AG04450 (cell line): ENCODE measurements at places on chromosomes 1 and 21.

GRCh38 chr1:5908461-5909375 is 83.5 kb downstream of the NPHP4 start:
- DNase-seq: no peak

DNA sequence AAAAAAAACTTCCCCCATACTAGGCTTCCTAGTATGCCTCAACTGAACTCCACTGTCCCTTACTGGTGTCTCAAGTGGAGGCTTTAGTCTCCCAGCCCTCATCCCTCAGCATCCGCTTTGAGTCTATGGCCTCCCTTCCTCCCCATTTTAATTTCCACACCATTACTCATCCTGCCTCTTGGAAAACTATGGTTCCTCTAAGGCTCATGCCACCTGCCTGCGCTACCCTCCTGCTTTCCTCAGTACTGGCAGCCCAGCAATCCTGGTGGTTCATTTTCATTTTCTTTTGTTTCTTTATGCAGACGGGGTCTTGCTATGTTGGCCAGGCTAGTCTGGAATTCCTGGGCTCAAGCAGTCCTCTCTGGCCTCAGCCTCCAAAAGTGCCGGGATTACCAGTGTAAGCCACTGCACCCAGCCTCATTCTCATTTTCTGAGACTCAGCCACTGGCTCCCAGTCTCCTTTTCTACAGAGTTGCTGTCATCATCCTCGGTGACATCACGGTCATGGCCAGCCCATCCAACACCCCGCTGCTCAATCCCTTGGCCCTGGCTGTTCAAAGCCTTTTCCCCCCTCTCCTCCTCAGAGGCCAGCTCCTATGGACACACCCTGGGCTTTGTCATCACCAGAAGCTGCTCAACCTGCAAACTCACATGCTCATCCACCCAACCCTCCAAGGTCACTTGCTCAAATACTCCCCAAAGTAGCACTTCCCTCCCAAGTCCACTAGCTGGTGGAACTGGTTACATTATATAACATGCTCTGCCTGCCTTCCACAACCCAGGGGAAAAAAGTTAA is 2.3 kb upstream of the PMVK start:
- DNase-seq: no peak

DNA sequence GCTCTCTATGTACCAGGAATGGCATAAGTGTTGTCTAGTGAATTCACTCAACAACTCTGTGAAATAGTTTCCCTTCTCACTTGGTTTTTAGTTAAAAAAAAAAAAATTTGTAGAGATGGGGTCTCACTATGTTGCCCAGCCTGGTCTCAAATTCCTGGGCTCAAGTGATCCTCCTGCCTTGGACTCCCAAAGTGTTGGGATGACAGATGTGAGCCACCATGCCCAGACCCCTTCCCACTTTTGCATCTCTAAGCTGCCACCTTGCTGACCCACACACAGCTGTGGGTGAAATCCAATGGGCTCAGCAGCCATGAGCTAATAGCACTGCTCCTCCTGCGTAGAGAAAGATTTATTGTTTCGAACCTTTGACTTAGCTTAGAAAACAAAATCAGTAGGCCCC is 33.5 kb downstream of the NEK2 start:
- no peak for DNase-seq

GRCh38 chr1:74246315-74246714 is 11.1 kb downstream of the TNNI3K start:
- no peak for DNase-seq

- DNase-seq: peak; percentile 41
Measured at GRCh38 chr1:72397786-72398185, 115.4 kb upstream of the NEGR1 start.

GRCh38 chr1:112527266-112528010 is 18.7 kb downstream of the WNT2B start:
- no peak for DNase-seq

GRCh38 chr1:206708058-206708457 is 23.4 kb downstream of the MAPKAPK2 start:
- no peak for DNase-seq

GRCh38 chr1:3729594-3730542 is 22.4 kb upstream of the CCDC27 start:
- DNase-seq: no peak

DNA sequence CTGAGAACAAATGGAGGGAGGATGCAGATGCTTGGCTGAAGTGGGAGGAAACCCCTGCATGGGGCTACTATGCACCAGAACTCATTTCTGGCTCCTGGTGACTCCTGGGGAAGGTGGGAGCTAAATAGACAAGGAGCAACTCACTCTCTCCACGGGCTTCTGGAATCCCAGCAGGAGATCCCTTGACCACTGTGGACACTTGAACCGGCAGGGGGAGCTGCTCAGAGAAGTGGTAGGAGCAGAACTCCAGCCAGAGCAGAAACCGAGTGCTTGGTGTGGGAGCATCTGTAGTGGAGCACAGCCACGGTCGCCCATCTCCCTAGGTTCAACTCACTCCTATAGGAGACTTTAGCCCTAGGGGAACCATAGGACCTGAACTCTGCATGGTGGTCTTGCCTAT is 205.6 kb upstream of the GJB5 start:
- DNase-seq: no peak

DNA sequence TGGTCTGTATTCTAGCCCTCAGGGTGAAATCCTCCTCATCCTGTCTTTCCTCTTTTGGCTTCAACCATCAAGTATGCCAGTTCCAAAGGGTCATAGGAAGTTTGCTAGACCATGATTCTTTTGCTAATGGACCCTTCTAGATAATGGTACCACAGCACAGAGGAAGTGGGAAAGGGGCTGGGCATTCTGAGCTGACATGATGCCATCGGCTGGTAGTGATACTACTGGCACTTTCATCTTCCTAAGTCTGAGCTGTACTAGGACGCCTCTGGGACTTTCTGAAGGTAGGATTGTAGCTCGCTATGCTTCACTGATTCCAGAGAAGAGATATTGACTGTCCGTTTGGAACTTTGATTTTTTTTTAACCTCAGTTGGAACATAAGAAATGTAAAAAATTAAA is 11.4 kb downstream of the FASLG start:
- no peak for DNase-seq

- no peak for DNase-seq
Measured at GRCh38 chr1:176783309-176783708, 320.3 kb downstream of the PAPPA2 start.

DNA sequence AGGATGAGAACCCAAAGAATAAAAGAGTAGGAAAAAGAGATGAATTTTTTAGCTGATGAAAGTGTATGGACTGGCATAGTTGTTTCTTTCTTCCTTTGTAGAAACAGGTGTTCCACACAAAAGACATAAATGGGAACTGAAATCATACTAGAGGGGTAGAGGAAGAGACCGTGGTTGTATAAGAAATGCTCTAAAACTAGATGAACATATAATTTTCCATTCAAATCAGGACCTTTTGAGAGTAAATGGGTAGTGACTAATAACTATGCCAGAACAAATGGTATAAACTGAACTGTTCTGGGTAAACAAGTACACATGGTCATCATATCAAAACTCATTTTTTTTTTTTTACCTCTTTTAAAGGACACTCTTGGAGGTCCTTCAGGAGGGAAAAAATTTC is 344.2 kb downstream of the VAV3 start:
- DNase-seq: no peak

- DNase-seq: no peak
Measured at GRCh38 chr1:230205719-230206198, 138.7 kb downstream of the GALNT2 start.

DNA sequence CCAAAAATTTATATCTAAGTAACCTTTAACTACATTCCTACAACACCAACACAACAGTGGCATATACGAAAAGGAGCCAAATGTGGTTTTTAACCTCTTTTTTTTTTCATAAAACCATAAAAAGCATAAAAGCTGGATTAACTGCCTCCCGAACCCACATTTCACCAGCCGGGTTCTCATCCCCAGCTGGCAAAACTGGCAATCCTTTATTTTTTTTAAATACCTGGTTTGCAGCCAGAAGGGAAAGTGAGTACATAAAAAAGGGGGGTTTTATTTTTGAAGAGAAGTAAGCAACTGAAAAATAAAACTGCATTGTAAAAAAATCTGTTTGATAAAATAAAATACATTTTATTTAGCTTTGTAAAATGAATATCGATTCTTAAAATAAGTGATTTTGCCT is 295.4 kb downstream of the AKT3 start:
- no peak for DNase-seq

DNA sequence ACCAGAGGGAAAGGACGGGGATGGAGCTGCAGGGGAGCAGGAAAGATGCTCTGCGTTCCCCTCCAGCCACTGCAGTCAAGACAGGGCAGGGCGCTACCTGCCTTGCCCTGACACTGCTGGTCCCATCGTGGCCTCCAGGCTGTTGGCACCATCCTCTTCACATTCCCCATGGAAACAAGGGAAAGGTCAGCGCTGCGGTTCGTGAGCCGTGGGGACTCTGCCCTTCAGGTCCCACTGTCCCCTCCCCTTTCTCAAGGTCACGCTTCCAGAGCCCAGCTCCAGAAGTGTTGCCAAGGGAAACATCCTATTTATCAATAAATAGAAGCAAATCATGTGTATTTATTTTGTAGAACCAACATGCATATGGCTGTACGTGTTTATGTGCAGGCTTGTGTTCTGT is 56.0 kb downstream of the PGBD5 start:
- DNase-seq: no peak

DNA sequence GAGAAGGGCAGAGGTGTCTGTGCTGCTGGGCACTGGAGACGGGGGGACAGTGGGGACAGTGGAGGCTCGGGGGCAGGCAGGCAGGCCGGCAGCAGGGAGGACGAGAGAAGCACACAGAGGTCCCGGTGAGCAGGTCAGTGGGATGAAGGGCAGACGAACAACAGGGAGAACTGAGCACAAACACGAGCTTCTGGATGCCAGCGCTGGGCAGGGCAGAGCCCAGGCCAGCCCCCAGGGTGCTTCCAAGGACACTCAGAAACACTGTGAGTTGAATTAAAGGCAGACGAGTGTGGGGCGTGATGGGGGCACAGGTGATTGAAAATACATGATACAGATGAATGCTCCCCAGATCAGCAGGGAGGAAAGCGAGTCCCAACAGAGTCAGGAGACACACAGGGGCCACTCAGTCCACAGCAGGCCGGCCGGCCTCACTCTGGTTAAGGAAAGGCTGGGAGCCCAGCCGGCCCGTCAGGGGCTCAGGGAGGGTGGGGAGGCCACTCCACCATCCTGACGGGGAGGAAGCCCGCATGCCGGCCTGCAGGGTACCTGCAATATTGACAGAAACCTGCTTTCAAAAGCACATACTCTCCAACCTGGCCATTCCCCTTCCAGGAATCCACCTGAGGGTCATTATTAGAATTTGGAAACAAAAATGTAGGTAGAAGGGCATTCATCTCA is 14.1 kb downstream of the SLC19A1 start:
- DNase-seq: no peak
